ENCODE measurements at places on chromosomes 13 and 19.

DNA sequence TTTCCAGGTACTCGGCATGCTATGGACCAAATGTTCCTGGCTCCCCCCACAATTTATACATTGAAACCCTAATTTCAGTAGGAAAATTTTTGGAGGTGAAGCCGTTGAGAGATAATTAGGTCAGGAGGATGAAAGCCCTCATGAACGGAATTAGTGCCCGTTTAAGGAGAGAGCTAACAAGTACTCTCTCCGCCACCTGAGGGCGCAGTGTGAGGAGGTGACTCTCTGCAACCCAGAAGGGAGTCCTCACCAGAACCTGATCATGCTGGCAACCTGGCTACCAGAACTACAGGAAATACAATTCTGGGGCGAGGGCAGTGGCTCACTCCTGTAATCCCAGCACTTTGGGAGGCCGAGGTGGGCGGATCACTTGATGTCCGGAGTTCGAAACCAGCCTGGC, 397.8 kb downstream of the SLITRK5 start:
- DNase-seq: no peak

- no peak for DNase-seq
Measured at GRCh38 chr19:485583-486236, 10.6 kb upstream of the MADCAM1 start.

- DNase-seq: no peak
Measured at GRCh38 chr13:58025821-58026220, 394.3 kb downstream of the PCDH17 start.

- DNase-seq: no peak
Measured at GRCh38 chr19:46552891-46553290, 48.2 kb upstream of the CALM3 start.

- DNase-seq: no peak
Measured at GRCh38 chr19:17104679-17105078, 29.1 kb downstream of the MYO9B start.

- no peak for DNase-seq
Measured at GRCh38 chr13:47120282-47120681, 223.4 kb upstream of the HTR2A start.

DNA sequence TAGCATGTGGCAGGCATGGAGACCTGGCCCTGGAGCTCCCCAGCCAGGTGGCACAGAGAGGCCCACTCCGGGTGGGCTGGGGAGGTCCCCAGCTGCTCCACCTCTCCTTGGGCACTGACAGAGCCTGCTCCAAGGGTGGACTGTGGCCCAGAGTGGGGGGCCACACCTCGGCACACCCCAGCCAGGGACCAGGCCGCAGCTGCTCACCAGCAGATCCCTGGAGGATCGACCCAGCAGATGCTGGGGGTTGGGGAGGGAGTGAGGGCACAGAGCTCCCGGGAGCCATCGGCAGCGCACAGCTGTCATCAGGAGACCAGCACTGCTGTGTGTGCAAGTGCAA, 72.0 kb upstream of the KCTD15 start:
- DNase-seq: no peak
